ENCODE measurements at places on chromosomes 2 and 18.

- DNase-seq = peak; percentile 89
Observed at GRCh38 chr2:60530660-60531281, 22.7 kb downstream of the BCL11A start.

DNA sequence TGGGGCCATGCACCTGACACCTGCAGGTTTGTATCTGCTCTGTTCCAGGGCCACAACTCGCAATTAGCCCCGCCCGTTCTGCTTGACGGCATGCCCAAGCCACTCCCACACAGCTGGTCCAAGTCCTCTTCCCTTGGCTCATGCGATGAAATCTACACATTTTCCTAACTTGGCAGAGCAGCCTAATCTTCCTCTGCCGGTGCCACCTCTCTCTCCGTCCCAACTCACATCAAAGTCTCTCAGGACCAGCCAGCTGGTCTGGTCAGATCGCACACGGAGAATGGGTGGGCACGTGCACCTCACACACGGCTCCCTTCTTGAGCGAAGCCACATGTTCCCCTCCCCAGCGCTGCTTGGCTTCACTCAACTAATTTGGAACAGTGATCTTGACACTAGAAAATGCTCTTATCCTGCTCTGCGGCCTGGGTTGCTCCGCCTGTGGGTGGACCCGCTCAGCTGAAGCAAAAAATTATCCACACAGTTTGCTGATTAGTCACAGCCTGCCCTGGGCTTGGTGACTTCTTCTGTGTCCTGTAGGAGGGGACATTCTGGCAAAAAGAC, 176.7 kb downstream of the NRP2 start:
- peak; percentile 95 for DNase-seq

GRCh38 chr18:23542461-23542860, 39.1 kb downstream of the RMC1 start:
- DNase-seq = no peak

- no peak for DNase-seq
Observed at GRCh38 chr2:176656776-176657140, 387.5 kb downstream of the MTX2 start.

DNA sequence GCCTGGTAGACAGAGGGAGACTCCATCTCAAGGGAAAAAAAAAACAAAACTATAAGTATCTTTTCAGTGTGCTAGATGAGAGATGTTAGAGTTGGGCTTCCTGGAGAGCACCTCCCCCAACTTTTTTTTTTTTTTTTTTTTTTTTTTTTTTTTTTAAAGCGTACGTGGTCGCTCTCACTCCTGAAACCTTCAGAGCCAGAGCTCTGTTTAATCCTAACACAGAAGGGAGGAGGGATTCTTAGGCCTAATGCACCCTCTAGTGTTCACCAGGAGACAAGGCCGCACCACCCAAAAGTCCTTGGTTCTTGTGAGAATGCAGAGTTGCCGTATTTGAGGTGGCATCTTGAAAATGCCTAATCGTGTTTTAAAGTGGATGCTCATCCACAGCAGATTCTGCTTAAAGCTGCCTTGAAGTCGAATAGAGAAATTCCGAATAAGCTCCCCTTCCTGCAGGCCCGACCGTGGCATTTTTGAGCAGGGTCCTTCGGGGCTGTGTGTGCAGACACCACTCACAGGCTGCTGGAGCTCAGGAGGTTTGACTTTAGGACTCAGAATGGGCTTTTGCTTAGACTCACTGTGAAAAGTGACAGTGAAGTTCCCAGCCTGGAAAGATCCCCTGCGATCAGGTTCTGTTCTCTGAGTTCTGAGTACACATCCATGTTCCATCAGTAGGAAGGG, 252.6 kb downstream of the AGAP1 start:
- DNase-seq = peak; percentile 46

DNA sequence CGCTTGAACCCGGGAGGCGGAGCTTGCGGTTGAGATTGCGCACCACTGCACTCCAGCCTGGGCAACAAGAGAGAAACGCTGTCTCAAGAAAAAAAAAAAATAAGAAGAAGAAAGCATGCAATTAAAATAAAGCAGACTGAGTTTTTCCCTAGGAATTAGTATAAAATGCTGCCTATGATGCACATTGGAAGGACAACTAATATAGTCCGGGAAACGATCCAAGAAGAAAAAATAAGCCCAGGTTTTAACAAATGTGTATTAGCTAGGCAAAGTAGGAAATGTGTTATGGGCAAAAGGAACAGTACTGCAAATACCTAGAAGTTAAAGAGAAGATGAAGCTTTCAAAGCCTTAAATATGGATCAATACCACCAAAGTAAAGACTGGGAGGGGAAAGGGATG, 64.0 kb downstream of the SPIRE1 start:
- DNase-seq = no peak

- peak; percentile 66 for DNase-seq
Observed at GRCh38 chr2:47905386-47906156, 727 bp downstream of the FBXO11 start.

DNA sequence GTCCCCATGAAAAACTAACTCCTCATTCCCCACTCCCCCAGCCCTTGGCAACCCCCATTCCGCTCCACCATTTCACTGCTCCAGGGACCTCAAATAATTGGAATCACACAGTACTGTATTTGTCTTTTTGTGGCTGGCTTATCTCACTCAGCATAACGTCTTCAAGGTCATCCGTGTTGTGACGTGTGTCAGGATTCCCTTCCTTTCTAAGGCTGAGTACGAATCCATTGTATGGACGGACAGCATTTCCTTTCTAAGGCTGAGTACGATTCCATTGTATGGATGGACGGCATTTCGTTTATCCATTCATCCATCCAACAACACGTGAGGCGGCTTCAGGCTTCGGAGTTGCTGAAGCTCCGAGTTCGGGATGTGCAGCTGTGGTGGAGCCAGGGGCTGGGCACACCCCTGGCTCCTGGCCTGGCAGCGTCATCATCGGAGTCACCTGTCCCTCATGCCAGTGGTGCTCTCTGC, 1.2 kb upstream of the ASB1 start:
- no peak for DNase-seq

DNA sequence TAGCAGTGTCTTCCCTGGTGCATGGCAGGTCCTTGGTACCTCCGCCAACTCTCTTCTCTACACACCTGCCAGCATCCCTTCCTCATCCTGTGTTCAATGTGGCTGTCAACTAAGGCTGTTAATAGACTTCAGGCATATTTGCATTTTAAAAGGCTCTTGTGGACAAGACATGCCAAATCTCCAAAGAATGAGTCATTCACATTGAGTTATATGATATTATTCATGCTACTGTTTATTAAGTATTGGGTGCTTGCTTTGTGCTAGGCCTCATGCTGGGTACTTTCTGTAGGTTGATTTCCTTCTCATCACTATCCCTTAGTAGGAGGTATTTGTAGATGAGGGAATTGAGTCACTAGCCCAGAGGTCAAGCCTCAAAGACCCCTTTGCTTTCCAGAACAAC, 5.2 kb downstream of the MYO1B start:
- no peak for DNase-seq

DNA sequence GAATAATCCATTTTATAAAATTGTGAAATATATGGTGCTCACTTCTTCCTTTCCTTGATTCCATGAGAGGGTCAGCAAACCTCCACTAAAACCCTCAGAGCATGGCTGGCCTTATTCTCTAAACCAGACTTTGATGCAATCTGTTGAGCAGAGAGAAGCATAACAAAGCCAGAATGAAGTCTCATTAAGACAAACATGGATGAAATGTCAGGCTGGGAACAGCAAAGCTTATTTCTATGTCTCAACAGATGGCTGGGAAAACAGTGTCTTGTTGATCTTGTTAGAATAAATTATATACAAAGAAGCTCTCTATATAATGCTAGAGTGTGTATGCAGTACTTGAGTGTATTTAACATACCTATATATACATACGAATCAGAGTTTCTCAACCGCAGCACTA, 227.1 kb upstream of the LYPD1 start:
- no peak for DNase-seq

GRCh38 chr2:20067992-20068584, 16.7 kb upstream of the LAPTM4A start:
- no peak for DNase-seq

DNA sequence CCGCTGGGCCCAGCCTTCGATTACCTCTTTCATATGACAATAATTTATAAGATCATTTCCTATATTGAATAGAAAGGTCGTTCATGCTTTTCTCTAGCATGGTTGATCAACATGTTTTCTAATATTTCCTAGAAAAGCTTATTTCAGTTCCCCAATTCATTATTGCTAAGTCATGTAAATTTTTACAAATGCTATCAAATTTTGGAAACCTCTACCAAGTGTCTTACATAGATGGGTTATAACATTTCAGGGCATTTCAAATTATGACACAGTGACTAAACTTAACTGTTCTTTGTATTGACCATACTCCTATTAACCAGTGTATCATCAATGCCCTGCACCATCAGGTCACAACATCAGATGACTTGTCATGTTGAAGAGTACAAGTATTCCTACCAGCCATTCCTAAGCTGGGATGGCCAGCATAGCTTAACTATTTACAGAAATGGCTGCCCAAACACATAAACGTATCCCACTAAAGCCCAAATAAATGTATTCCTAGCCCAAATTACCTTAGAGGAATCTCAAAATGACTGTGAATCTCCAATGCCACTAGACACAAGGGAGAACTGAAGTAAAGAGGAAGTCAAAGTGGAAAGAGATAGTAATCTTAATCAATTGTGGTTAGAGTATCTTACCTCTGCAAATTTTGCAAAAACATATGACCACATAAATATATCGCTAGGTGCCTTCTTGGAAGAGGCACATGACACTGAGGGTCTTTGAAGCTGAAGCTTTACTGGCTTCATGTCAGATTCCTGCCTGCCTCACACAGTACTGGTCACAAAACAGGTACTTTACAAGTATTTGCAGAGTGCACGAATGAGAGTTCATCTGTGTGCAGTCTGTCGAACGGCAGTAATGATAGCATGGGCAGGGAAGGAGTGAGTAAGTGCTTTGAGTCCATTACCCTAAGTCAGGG, 87.3 kb upstream of the TLK1 start:
- no peak for DNase-seq

GRCh38 chr18:9811978-9812377, 73.8 kb upstream of the TXNDC2 start:
- no peak for DNase-seq

DNA sequence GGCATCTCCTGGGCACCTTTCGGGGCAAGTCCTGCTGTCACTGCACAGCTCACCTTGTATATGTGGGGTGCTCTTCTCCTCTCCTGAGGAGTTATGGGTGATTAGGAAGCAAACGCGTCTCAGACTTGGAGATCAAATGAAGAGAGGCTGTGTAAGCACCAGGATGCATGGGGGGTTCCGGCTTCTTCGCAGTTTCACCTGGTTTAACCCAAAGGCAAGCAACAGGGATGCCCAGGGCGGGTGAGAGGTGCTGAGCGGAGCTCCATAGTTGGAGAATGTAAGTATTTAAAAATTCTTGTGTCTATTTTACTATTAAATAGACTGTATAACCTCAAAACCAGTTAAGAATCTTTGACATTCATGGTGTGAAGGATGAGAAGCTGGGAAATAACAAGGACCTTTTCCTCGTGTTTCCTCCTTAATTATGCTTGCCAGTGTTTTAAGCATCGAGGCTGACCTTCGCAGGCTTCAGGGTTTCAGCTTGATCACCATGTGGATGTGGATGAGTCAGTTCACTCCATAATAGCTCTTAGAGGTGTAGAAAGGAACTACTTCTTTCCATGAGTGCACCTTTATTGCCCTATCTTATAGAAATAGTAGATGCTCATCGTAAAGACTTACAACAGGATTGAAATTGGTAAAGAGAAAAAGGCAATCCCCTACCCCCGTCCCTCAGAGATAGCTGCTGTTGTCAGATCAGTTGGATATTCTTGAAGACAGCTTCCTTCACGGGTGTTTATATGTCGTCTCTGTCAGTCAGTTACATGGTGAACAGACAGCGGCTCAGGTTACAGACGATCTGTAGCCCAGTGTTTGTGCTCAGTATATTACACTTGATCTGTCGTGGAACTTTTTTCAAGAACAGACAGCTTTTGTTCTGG, 201.1 kb downstream of the AGAP1 start:
- DNase-seq = no peak

DNA sequence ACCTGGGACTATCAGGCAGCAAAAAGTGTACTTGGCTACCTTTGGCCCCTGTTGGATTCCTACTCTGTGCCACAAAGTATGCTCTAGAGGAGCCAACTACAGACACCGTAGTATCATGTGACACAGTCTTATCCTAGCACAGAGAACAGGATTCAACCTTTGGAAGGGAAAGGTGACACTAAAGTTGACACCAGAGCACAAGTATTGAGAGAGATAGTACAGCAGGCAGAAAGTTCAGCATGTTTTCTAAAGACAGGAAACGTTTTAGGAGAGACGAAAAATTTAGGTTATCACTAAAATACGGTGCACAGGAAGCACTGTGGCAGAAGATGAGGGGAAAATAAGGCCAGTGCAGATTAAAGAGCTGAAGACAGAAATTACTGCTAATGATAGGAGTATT, 18.6 kb downstream of the SMAD2 start:
- no peak for DNase-seq

DNA sequence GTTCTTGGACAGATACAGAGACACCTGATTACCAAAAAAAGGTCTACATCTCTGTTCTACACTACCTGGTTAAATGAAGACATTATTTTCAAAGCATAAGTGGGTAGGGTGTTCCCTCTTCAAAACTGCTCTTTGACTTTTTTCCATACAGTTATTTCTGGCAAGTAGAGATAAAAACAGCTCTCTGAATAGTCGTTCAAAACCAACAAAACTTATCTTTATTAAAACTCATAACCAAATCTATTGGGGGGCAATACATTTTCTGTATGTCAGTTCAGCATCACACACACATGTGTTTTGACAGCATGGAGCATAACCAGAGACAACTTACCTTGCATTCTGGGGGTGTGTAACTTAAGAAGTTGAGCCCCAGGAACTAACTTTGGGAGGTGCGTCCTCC, 149.0 kb upstream of the EPC2 start:
- DNase-seq = no peak

DNA sequence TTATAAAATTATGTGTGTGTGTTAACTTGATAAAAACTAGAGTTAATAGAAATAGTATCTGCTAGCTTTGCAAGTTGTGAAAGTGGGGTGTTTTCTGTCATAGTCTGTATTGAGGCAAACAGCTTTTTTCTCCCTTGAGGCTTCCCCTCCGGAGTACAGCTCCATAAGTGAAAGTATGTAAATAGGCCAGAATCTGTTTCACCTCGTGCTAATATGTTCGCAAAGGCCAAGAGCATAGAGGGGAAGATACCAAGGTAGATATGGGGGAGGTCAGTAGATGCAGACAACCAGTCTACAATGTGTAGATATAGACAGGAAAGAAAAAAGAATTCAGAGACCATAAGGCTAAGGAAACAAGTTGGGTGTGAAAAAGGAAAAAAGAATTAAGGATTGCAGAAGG, 72.9 kb downstream of the PTRHD1 start:
- no peak for DNase-seq
